ENCODE measurements at places on chromosomes 6 and 20. TPM values are rescaled to one million over a fixed set of nuclear protein-coding genes. Genes with fewer than 3 reads are reported as not detected.

Gene CCDC170
- not detected for total RNA-seq

Gene HLA-A
- total RNA-seq: 1,371 TPM

Gene RHAG
- total RNA-seq: not detected

Gene SAMD3
- total RNA-seq: 12.5 TPM

Gene B3GALT4
- total RNA-seq: 7.0 TPM

Gene KIAA1755
- not detected for total RNA-seq

Gene PACSIN1
- total RNA-seq: 0.70 TPM

Gene FAM217A
- total RNA-seq: not detected

Gene PAX1
- total RNA-seq: not detected

Gene BHLHE23
- total RNA-seq: not detected

Gene SLC17A1
- total RNA-seq: not detected

Gene EBF4
- total RNA-seq: 0.92 TPM

Gene CDH26
- 0.91 TPM for total RNA-seq

All from CD8-positive, alpha-beta memory T cell (primary cell).